ENCODE measurements at places on chromosomes 3 and 15.
A peak's percentile ranks its signal among the peaks of the same experiment; 100 is the strongest.

- no peak for DNase-seq
Observed at GRCh38 chr3:105999856-106000255, 131.0 kb upstream of the CBLB start.

- DNase-seq, result no peak
Observed at GRCh38 chr15:64865126-64865997, 23.6 kb downstream of the PLEKHO2 start.

DNA sequence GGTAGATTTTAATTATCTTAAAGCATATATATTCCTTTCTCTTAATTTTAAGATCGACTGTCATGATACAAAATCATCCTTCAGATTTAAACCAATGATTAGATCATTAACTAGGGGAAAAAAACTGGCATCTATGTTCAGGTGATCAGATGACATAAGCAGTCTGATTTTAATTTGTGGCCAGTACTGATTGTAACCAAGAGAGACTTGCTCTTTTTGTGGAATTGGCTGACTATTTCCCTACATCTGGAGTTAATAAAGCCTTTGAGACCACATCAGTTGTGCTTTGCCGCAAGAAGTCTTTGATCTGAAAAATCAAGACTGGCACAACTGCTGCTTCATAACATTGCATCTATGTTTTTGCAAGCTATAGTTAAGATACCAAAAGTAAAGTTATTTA lies 148.4 kb upstream of the CGNL1 start:
- DNase-seq, result peak; percentile 64

GRCh38 chr15:44726568-44727484 lies 9.5 kb upstream of the TRIM69 start:
- DNase-seq, result peak; percentile 85

GRCh38 chr3:14430706-14431451 lies 28.5 kb downstream of the SLC6A6 start:
- no peak for DNase-seq

DNA sequence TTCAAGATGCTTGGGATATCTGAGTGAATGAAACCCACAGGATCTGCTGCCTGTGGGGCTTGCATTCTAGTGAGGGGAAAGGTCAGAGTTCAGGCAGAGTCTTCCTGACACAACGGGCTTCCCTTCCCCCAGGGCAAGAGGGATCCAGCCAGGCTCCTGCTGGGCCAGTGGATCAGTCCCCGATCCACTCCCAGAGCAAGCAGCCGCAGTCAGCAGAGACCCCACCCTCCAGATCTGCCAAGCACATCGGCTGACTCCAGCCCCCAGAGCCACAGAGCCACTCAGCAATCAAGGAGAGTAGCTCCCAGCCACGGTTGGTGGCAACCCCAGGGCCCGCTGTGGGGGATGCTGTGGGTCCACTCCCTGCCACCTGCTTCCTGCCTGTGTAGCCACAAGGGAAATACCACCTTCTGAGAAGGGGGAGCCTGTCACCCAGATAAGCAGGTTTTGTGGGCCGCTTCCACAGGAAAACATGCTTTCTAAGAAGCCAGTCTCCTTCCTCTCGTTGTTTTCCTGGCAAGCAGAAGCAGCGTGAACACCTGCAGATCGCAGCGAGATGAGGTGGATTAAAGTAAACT lies 44.9 kb downstream of the CPN2 start:
- DNase-seq, result no peak

DNA sequence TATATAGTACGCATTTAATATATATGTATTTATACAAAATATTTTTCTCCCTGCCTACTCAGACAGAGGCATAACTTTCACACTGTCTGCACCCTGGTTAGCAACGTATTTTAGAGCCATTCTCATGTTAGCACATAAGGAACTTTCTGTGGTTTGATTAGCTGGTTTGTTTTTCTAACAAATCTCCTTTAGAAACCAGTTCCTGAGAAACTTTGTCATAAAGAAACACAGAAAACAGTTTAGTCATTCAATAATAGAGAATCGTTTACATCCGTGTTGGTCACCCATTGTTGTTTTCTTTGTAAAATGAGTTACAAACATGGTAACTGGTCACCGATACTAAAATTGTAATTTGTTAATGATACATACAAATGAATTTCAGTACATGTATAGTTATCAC lies 5.9 kb upstream of the NGRN start:
- DNase-seq, result no peak

DNA sequence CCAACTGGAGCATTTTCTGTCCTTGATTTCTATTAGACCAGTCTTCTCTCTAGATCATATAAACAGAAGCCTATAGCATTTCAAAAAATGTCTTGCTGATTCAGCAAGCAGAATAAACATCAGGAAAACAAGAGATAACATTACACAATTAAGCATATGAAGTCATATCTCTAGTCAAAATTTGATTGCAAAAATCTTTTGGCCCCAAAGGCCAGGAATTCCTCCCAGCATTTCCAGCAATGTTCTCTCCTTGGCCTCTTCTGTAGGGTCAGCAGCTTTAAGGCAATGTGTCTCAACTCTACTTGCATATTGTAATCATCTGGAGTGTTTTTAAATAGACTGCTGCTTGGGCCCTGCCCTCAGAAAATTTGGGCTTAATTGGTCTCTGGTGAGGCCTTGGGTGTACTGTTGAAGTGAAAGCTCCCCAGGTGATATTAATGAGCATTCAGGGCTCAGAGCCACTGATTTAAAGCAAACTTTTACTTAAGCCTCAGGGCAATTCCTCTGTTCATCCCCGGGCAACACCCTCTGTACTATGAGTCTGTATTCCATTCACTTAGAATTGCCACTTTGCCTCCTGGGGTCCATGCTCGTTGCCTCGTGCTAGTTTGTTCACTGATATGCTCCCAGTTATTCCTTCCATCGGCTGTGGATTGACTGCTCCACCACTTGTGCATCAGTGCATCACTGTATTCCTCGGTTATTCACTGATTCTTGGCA lies 1072.6 kb downstream of the ROBO2 start:
- DNase-seq, result no peak

DNA sequence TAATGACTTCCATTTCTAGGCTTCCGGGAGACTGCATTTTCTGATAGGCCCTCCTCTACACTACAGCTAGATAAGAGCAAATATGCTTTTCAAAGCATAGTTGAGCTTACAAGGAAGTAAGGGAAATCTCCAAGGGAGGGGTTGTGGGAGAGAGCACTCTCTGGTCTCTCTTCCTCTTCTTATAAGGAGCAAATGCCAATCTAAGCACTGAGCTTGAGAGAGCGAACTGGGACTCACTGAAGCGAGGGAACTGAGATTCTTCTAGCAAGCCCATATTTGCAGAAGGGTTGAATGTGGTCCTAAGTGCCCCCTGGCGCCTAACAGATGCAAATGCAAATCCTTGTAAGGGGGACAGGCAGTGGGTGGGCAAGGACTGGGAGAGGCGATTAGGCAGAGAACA lies 164.8 kb downstream of the ERC2 start:
- peak; percentile 25 for DNase-seq

DNA sequence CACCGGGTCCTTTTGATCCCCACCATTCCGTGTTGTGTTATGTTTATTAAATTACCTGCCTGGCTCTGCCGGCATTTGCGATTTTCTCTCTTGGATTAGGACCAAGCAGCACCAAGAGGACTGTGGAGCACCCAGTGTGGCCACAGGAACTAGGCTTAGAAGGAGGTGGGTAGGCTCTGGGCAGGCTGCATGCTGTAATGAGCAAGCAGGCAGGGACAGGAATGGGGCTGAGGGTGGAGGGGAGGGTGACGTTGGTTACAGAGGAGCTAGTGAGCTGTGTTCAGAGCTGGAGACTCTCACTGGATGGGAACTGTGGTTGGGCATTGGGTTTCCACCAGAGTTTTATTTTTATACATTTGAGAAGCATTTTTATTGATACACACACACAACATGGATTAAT lies 7.9 kb upstream of the SCN5A start:
- DNase-seq, result no peak

DNA sequence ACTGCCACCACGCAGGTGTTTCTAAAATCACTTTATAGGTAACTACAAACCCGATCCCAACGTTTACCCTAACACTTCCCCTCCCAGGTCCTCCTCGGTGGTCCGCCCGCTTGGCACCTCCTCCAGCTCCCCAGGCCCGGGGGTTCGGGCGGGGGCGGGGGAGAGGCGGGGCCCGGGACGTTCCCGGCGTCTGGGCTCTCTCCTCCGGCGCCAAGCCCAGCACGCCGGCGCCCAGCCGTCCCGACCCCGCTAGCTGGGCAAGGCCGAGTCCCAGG lies 562 bp downstream of the CGGBP1 start:
- no peak for DNase-seq

GRCh38 chr3:28674212-28674611 lies 325.6 kb upstream of the AZI2 start:
- DNase-seq, result no peak

DNA sequence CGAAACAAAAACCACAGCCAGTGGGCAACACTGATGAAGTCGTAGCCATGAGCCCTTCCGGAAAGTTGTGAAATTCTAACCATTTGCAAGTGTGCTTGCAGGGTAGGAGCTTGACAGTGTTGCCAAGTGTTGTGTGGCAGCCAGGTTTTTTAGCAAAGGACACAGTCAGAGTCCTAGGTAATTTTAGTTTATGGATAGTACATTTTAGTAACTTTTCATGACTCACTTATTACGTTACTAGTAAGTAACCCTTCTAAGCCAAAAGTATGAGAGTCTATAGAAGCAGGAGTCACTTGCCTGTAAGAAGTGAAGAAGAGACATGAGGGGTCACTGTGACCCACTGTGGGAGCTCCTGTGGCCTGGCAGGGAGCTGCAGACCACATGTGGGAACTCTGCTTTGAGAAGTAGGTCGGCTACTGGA lies 54.8 kb upstream of the ADPGK start:
- DNase-seq, result peak; percentile 43

DNA sequence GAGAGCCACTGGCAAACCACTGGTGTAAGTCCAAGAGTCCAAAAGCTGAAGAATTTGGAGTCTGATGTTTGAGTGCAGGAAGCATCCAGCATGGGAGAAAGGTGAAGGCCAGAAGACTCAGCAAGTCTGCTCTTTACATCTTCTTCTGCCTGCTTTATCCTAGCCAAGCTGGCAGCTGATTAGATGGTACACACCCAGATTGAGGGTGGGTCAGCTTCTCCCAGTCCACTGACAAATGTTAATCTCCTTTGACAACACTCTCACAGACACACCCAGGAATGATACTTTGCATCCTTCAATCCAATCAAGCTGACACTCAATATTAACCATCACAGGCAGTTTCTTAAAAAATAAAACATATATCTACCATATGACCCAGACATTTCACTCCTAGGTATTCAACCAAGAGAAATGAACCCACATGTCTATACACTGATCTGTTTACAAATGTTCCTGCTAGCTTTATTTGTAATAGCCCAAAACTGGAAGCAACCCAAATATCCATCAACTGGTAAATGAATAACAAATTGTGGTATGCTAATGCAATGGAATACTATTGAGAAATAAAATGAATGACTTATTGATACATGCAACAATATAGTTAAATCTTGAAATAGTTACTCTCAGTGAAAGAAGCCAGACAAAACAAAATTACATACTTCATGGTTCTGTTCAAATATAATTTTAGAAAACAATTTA lies 373.8 kb downstream of the ZNF385D start:
- no peak for DNase-seq

DNA sequence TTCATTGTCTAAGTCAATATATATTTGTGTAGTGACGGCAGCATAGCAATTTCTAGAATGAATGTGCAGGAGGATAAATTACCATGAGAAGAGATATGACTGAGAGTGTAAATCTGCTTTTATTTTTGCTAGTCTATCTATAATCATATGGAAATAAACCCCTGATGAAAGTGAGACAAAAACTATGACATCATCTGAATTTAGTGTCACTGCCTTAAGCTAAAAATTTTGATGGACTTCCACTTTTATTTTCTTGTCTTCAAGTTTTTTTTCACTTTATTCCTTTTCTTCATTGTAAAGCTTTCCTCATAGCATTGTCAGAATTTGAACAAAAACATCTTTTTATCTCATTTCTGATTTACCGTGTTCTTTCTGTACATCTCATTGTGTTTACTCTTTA lies 242.0 kb downstream of the CHST2 start:
- no peak for DNase-seq

DNA sequence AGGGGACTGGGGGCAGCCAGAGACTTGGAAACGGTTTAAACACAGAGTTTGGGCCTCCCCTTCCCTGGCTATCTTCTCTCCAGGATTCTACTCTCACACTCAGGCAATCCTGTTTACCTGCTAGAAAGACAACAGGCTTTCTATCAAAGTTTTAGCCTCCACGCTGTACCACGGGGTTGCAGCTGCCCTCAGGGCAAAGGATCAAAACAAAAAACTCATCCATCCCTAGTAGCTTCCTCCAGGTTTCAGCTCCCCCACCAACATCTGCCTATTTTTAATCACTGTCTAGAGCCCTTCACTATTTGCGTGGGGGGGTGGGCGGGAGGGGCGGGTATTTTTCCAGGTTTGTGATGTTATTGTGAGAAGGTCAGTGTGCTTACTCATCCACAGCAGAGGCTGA lies 286.8 kb upstream of the TRIM42 start:
- no peak for DNase-seq

GRCh38 chr3:23741036-23741706 lies 64.6 kb upstream of the UBE2E1 start:
- DNase-seq, result no peak

DNA sequence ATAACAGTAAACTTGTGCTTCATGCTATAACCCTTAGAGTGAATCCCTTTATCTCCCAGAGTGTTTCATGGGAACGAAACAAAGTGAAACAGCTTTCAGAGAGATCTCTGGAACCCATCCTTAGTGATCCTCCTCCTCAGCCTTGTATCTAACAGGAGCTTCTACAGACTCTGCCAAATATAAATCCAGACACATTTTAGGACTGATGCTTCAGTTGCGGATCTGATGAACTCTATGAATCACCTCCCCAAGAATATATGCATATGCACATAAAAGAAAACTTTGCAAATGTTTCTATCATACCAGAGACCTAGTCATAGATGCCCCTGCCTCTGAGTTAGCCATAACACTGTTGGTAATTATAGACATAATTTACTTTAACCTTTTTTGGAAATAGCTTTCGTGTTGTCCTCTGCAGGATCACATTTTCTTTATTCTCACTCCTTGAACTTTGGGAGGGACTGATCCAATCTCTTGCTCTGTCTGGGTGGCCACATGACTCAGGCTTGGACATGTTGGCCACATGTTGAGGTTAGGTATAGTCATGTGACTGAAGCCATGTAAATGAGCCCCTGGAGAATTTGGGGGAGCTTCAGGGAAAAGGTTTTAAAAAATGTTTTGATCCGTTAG lies 306.4 kb upstream of the CNTN3 start:
- no peak for DNase-seq

GRCh38 chr15:31458596-31459399 lies 132.2 kb downstream of the KLF13 start:
- DNase-seq, result no peak

GRCh38 chr15:92391640-92392039 lies 2.0 kb upstream of the ST8SIA2 start:
- DNase-seq, result no peak

DNA sequence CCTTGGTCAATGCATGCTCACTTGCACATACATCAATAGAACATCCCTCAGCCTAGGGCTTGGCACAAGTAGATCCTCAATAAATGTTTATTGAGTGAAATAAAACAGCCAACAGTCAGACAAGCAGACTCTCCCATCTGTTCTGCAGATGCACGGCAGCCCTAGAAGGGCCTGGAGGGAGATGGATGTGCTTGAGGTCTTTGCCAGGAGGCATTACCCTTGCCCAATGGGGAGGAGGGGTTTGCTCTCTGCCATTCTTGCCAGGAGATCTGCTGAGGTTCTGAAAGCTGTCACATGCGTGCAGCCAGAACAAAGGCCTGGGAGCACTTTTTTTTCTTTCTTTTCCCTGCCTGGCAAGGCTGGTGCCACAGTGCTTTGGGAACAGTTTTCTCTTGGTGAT lies 349.3 kb upstream of the THRB start:
- DNase-seq, result no peak

Data from stromal cell of bone marrow (primary cell).